ENCODE measurements at places on chromosomes 2 and 18.

DNA sequence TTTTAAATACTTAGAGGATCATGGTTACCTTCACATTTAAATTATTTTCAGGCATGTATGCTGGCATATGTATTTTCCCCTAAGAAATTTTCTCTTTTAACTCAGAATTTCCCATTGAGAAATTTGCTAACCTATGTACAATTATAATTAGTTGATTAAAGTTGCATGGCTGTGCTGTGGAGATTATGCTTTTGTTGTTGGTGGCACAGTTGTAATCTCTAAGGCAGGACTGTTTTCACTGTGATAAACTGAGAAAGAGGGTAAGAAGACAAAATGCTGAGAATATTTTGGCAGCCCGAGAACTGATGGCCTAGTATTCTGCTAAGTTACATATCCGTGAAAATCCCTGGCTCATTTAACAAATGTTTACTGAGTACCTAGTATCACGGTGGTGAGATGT lies 1.4 kb downstream of the VRK2 start:
- no peak for DNase-seq

GRCh38 chr2:179965291-179966258 lies 41.5 kb downstream of the CWC22 start:
- DNase-seq, result no peak

DNA sequence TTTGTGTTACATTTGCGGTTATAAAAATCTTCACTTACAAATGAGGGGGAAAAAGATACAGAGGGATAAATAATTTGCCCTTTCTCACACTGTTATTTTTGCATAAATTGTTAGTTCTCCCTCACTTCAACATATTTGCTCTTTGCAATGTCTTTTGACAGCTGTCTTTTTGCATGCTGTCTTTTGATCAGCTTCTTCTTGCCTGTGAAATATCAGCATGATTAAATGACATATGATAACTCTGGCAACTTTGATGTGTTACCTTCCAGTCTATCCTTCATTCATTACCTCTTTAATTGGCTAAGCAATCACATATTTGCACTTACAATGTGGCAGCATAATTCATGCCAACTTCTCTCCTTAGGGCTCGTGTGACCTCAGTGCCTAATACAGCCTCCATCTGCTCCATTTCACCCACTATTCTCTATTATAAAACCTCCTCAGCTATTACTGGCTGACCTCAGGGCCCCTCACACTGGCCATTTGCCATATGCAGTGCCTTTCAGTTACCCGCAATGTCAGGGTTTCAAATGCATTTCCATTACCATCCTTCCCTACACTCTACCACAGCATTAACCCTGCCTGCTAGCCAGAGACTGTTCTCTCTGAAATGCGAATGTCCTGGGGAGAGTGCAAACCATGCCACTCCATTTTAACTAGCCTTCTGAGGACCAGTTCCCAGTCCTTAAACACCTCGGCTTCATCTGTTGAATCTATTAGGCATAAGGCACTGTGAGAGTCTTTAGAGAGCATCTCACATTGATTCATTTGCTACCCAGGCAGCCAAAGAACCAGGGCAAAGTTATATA lies 1056.6 kb upstream of the CHAC2 start:
- no peak for DNase-seq

DNA sequence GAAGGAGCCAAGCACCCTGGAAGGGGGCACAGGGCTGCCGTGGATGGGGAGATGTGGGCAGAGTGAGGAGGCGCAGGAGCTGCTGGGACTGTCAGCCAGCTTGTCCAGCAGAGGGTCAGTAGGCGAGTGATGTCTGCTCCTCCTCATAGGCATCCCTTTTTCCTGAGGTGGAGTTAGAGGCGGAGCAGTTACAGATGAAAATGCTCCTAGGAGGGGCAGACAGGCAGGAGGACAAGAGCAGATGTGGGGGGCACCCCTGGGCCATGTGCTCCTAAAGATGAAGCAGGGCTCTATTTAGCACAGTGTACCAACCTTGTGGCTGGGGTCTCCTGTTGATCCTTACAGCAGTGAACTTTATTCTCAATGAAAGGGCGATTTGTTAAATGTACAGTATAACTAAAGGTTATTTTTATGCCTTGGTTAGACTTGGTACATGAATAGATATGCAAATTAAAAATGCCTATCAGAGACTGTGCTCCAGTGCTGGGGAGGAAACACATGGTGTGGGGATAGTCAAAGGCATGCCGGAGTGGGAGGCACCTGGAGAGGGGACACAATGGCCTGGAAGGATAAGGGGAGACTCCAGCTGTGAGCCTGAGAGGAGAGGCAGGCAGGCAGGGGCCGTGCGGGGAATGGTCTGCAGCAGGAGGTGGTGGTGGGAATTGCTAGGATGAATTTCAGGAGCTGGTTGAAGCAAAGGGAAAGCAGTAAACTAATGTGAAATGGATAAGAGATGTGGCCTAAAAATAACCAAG lies 175.3 kb downstream of the CLIP4 start:
- no peak for DNase-seq

GRCh38 chr2:239178954-239179353 lies 221.9 kb downstream of the HDAC4 start:
- DNase-seq, result no peak

DNA sequence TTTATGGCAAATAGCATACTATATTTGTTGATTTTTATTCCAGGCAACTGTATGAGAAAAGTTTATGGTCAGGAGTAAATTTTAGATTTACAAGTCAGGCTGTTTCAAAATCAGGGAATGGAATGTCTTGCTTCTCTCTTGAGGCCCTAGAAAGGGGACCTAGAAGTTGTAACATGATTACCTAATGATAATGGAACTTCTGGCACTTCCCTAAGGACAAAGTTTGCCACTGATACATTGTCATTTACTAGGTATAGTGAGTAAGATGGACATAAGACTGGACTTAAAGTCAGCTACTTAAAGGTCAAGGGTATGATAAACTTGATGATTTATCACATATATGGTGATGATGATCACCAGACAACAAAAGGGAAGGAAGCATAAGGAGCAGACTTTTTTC lies 103.3 kb upstream of the VRK2 start:
- no peak for DNase-seq

DNA sequence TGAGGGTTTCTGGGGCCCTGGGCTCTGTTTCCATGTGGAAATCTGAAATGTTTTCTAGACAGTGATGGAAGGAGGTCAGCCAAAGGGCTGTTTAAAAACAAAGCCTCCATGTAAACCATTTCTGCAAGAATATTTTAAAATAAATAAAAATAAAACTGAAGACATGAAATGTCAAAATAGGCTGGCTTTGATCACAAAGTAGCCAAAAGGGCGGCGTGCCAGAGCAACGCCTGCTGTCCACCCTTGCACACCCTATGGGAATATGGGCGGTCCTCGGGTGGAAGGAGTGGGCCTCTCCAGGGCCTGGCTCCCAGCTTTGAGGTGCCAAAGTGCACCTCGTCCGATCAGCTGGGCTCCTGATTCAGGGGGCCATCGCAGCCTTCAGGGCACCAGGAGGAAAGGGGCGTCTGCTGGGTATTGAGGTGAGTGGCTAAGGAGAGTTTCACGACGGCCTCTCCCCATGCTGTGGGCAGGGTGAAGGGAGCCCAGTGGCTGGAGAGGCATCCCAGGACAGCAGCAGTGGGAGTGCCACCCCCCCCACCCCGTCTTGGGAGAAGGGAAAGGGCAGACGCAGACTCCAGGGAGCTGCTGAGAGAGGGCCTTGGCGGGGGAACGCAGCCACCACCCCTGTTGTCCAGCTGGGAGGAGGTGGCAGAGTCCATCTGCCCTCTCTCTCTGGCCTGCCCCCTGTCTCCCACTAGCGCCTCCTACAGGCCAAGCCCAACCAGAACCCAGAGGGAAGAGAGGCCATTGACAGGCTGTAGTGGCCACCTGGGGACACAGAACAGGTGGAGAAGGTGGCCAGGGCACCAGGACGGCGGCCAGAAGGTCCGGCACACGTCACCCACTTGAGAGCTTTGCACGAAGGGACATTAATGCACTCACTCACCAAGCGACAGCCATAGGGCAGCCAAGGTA lies 5.7 kb upstream of the ERFE start:
- no peak for DNase-seq

DNA sequence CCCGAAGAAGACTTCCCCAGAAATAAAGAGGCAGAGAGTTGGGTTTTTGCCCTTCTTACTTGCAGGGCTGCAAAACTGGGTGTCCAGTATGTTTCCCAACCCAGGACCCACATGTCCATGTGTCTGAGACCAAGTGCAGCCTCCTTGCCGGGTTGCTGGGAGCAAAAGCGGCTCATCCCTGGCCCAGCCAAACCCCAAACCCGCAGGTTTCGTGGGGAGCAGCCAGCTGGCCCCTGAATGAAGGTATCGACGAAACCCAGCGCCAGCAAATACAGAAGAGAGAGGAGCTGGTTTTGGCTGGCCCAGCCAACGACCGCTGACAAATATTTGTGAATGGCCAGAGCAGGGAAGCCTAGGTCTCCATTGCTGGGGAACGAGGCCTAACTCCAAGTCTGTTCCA lies 197.1 kb downstream of the SMAD7 start:
- no peak for DNase-seq

DNA sequence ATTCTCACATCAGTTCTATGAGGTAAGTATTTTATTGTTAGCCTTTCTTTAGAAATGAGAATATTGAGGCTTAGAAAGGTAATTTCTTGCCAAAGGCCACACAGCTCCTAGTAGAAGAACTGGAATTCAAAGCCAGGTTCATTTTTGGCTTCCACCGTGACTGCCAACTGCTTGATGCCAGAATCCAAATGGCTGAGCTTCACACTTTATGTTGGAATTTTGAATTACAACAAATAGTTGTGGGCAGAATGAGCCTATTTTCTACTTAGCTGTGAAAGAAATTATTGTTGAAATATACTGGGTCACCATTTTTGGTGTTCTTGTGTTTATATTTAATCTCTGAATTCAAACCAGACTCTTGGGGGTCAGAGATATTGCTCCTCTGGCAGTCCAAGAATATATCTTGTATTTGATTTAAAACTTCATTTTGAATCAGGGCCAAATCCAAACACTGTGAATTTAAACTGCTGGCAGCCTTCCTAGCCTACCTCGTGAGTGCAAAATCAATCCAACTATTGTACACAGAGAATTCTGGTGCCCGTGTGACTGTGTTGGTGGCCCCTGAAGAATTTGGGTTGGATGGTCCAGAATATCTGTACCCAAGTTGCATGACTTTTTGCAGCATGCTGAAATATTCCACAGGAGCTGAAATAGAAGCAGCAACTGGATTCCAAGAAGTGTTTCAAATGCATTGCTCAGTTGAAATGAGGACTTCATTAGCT lies 35.6 kb upstream of the LPIN1 start:
- no peak for DNase-seq

DNA sequence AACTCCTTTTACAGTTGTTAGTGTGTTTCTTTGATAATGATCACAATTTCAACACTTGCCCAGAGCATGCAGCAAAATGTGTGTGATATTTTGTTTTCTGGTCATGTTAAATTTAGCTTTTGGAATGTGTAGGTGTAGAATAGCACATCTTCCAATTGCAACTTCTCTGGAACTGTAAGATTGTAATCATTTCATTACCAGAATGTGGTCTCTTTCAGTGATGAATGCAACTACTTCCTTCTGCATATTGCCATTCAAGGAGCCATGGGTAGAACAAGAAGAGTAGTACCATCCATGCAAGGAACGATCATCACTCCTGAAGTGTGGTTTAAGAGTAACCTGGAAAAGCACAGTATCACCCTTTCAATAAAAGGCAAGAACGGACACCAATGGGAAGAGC lies 548.8 kb upstream of the ZNF804A start:
- no peak for DNase-seq

DNA sequence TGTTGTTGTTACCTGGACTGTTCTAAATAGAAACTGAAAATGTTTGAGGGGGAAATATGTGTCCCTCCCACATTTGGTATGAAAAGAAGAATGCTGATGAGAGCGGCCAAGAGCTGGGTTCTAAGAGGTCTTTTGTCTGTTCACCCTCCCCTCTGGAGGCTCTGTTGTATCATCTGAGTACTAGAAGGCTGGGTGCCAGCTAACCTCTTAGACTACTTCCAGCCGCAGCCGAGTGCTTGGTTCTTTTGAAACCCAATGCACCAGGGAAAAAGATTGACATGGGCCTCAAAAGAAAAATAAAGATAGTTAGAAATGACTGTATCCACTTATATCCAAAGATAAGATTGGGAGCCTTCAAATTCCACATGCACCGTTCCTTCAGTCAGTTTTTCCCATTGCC lies 255.9 kb downstream of the TXNL1 start:
- DNase-seq, result no peak

- no peak for DNase-seq
These were observed 2.8 kb downstream of the IRS1 start for GRCh38 chr2:226796840-226797288.

GRCh38 chr2:28231110-28231631 lies 161.5 kb upstream of the FOSL2 start:
- no peak for DNase-seq

GRCh38 chr2:152529420-152530115 lies 187.7 kb downstream of the PRPF40A start:
- no peak for DNase-seq

GRCh38 chr2:158202161-158202815 lies 100.6 kb downstream of the UPP2 start:
- no peak for DNase-seq

DNA sequence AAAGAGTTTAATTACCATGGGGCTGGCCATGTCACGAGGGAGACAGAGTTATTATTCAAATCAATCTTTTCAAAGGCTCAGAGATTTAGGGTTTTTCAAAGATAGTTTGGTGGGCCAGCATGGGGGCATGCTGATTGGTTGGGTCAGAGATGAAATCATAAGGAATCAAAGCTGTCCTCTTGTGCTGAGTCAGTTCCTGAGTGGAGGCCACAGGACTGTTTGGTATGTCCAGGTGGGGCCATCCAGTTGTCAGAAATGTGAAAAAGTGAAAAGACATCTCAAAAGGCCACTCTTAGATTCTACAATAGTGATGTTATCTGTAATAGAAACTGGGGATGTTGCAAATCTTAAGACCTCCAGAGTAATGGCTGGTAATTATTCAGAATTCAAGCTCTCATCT lies 288.6 kb downstream of the EN1 start:
- DNase-seq, result no peak

Measured in right renal pelvis (tissue), 4 donors.